ENCODE measurements at places on chromosomes 5 and 9.

- no peak for DNase-seq
Measured at GRCh38 chr5:97737608-97738007, 554.6 kb upstream of the RIOK2 start.

DNA sequence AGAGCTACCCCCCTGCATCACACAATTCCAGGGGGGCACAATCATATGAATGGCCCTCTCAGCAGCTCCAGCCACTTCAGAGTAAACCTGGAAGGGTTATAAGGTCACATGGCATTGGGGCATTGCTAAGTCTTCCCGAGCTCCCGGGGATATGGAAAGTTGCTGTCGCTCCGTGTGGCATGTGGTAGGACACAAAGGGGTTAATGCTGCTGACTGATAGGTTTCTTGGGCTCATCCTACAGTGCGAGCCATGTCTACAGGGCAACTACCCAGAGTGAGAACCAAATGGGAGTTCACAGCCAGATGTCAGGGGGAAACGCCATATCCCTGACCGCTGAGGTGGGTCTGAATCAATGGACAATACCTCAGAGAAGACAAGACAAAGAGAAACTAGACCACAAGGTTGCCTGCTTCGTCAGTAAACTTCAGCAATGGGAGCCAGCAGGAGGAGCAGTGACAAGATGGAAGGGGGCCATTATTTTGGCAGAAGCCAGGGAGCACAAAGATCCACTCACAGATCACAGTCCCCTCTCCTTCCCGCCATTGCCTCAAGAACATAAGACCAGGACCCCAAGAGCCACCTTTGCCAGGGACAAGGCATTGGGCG lies 52.4 kb upstream of the SHISAL2B start:
- no peak for DNase-seq

GRCh38 chr9:134455934-134456755 lies 129.9 kb downstream of the RXRA start:
- DNase-seq: no peak

GRCh38 chr5:37850226-37850865 lies 10.5 kb upstream of the GDNF start:
- no peak for DNase-seq

- no peak for DNase-seq
Measured at GRCh38 chr5:143985832-143986515, 174.0 kb downstream of the HMHB1 start.

- DNase-seq: no peak
Measured at GRCh38 chr5:171980792-171981191, 25.6 kb downstream of the FBXW11 start.

GRCh38 chr5:79025054-79025472 lies 40.0 kb upstream of the ARSB start:
- DNase-seq: no peak

DNA sequence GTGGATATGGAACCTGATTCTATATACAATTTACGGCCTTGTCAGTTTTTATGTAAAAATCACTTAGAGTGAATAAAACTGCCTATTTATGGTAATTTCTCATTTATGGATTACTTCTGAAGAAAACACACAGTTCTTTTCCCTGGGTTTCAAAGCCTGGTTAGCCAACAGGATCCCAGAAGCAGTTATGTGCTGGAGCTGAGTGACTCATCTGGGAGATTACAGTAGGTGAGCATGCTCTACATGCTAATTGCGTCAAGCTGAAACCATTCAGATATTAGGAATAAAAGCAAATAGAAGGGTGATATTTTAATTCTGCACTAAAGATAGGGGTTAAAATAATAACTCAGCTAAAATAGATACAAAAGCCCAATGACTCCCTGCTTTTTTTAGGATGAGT lies 47.8 kb downstream of the PDE4D start:
- DNase-seq: no peak

DNA sequence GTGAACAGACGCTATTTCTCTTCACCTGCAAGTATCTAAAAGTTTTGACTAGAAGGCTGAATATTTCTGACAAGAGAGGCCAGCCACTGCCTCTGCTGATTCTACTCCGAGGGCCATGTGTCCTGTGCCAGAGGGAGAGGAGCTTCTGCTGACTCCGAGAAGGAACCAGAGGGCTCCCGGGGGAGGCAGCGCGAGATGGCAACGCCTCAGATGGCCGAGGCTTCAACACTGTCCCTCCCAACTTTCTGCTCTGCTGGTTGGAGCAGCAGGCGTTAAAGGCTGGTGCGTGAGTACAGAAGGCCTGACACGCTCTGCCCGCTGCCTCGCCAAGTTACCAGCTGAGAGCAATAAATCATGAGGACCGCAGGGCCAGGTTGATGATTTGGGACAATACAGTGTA lies 178.8 kb downstream of the GAPVD1 start:
- DNase-seq: no peak

DNA sequence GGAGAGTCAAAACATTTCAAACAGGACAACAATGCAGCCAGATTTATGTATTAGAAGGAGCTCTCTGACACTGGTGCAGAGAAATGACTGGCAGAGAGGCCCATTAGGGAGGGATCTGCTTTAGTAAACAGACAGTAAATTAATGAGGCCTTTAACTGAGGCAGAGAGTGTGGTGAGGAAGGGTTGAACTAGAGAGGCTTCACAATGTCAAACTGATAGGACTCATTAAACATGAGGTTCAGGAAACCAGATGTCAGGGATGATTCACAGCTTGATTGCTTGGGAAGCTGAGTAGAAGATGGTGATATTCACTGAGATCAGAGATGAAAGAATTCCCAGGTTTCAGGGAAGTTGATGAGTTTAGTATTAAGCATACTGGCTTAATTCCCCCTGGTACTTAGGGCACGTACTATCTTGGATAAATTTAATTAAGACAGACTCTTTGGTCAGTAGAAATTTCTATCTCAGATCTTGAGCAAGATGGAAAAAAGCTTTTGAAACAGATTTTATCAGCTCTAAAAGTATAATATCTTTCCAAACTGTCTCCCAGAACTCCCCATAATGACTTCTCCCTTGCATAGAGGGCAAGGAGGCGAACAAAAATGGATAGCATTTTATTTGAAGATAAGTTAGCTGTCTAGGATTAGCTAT lies 8.6 kb upstream of the MUSK start:
- DNase-seq: no peak

DNA sequence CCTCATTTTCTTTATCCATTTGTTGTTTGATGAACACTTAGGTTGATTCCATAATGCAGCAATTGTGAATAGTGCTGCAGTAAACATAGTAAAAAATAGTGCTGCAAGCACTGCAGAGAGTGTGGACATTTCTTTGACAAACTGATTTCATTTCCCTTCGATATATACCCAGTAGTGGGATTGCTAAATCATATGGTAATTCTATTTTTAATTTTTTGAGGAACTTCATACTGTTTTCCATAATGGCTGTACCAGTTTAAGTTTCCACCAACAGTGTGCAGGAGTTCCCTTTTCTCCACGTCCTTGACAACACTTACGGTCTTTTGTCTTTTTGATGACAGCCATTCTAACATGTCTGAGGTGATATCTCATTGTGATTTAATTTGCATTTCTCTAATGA lies 138.2 kb upstream of the PLPPR1 start:
- no peak for DNase-seq

DNA sequence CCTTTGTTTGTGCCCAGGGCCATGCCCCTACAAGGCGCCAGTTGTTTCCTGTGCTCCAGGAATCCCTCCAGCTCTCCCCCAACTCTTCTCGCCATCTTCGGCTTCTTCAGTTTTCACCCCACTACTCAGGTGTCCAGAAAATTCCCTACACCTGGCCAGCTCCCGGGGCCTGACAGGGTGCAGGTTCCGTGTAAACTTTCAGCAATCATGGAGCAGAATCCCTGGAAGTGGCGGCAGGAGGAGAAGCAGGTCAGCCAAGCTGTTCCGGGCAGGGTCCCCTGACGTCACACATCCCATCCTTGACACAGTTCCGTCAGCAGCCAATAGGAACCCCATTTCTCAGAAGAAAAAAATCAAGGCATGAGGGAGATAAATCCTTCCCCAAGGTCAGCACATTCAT lies 12.2 kb upstream of the ADGRD2 start:
- no peak for DNase-seq

GRCh38 chr5:56145511-56145910 lies 87.6 kb downstream of the ANKRD55 start:
- DNase-seq: no peak

DNA sequence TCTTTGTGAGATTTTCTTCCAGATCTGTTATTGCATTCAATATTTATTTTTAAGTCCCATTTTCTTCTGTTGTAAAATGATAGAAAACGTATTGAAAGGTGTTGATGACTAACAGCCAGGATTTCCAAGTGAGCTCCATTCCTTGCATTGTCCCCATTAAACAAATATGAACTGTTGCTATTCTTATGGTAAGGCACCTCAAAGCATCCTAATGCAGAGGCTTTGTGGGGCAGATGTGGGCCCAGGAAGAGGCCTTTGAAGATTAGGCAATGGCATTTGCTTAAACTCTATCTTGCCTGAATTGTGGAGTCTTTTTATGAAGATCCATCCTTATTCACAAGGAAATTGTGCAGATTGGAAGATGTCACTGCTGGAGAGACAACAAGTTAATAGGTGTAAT lies 38.9 kb downstream of the NTRK2 start:
- DNase-seq: no peak

DNA sequence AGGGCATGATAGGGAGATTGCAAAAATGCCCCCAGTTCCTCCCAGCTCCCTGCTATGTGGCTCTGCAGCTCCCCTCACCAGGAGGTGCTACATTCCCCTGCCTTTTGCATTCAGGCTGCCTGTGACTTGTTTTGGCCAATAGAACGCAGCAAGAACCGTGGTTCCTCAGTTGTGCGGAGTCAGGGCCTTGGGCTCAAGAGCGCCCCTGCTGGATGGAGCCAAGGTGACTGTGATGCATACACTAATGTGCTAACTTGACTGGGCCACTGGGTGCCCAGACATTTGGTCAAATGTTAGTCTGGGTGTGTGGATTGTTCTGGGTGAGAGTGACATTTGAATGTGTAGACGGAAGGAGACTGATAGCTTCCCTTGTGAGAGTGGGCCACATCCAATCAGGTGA lies 123.3 kb upstream of the MVB12B start:
- no peak for DNase-seq

- DNase-seq: no peak
Measured at GRCh38 chr9:97075289-97075985, 36.5 kb upstream of the CTSV start.

DNA sequence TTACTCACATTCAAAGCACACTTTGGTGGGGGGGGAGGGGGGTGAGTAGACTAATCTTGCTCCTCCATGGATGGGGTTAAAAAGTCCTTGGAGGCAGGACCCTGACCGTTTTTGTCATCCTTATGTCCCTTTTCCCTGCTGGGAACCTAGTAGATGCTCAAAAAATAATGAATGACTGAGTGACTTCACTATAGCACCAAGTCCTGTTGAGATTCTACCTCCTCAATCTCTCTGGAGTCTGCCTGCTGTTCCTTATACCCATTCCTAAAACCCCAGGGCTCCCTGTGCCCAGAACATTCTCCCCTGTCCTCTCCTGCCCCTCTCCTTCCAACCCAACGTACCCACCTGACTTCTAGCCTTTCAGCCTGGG lies 2.3 kb upstream of the CSF2 start:
- no peak for DNase-seq

DNA sequence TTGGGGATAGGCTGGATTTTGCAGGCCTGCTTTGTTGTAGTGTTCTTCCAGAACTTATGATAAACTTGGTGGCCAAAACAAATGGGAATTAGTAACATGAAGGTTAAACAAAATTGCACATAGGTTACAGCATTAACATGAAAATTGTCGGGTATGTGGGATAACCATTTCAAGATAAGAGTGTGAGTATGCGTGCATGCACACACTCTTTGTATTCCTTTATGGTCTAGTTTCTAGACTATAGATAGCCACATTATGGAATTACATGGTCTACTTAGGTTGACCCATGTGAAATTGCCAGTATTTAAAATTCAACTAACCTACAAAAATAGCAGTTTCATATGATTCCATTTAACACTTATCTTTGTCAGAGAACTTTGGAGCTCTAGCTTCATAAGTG lies 1.4 kb downstream of the HMGCR start:
- DNase-seq: no peak

DNA sequence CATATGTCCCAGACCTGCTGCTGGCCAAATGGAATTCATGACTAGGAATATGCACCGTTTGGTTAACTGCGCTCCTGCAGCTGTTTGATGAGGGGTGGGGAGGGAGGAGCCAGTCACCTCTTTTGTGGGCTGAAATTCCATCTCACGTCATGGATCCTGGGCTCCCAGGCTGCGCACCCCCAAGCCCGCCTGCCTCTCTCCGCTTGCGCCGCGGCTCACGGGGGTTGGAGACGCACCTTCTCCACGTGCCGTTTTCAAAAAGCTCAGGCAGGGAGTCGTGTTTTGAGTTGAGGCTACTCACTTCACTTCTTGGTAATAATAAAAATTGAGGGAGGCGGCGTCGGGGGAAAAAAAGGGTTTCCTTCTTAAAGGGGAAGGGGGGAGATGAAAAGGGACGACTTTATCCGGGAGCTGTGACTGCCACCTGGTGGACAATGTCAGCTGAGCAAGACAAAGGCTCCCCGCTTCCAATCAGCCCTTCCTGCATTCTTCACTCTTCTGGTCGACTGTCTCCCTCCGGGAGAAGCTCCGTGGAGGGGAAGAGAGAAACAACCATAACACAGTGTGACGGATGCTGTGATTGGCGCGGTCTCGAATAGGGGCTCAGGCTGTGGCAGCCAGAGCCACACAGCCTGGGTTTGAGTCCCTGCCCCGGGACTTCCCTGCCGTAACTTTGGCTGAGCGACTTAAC lies 15.9 kb upstream of the C5orf47 start:
- no peak for DNase-seq

GRCh38 chr9:121345070-121345469 lies 25.0 kb downstream of the STOM start:
- no peak for DNase-seq

DNA sequence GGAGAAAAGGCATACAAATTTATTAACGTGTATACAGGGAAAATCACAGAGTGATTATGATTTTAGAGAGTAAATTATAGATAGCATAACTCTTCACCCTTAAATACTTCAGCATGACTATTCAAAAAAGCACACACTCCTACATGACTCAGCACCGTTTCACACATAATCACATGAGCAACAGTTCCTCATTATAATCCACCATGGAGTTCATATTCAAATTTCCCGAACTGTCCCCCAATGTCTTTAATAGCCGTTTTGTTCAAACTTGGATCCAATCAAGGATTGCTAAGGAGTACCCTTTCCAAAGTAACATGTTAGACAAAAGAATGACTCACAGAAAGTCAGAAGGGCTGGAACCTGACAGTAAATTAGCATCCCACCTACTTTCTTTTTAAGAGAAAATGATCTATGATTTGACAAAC lies 32.1 kb downstream of the RAPGEF1 start:
- DNase-seq: peak; percentile 35

DNA sequence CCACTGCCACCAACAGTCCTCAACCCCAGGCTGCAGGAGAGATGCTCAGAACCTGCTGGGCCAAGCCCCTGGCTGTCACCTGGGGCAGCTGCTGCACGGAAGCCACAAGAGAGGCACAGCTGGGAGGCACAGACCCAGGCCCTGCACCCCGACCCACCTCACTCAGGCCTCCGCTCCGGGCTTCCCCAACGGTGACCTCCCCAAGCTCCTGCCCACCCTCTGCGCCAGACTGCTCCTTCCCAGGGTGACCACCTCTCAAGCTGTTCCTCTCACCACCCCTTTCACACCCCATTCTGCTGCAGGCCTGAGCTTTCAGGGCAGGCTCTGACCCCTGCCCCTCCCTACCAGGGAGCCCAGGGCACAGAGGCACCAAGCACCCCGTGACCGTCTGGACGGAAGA lies 33.0 kb downstream of the VAV2 start:
- no peak for DNase-seq

Data from SIG-M5 (cell line).